Right kidney (tissue), 9 donors: ENCODE measurements at places on chromosomes 3 and 15.

- DNase-seq = no peak
These were observed 129.2 kb downstream of the CHDH start for GRCh38 chr3:53716998-53717397.

- DNase-seq = no peak
These were observed 68.0 kb upstream of the NDUFB4 start for GRCh38 chr3:120528163-120528562.

DNA sequence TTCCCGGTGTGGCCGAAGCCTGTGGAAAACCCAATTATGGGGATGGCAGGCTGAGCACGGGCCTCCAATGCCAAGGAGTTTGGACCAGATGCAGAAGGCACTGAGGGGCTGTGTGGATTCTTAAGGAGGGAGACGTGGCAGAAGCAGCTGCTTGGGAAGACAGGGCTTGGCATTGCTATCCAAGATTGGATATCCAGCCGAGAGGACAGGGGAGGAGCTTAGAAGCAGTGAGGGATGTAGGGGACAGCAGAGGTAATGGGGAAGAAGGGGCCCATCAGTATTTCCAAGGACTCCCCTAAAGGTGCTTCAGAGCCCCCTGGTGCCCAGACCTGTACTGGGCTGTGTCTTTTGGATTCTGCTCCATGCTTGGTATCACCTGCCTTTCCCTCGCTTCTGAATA lies 112.8 kb upstream of the TLE3 start:
- no peak for DNase-seq

DNA sequence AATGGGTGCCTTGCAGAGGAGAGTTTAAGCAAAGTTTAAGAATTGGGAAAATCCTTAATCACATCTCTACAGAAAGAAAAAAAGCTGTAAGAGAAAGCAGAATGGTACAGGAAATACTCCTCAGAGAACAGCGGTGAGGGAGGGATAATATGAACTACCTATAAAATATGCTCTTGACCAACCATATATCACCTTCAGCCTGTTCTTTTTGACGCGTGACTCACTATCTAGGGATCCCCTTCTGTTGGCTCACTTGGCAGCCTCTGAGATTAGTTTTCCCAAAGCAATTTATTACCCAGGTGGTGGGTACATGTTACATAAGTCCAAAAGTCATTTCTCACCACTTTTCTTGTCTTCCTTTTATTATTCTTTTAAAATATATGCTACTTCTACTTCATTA lies 97.7 kb downstream of the CNTN6 start:
- no peak for DNase-seq

GRCh38 chr15:97686324-97686723 lies 274.2 kb upstream of the ARRDC4 start:
- no peak for DNase-seq

DNA sequence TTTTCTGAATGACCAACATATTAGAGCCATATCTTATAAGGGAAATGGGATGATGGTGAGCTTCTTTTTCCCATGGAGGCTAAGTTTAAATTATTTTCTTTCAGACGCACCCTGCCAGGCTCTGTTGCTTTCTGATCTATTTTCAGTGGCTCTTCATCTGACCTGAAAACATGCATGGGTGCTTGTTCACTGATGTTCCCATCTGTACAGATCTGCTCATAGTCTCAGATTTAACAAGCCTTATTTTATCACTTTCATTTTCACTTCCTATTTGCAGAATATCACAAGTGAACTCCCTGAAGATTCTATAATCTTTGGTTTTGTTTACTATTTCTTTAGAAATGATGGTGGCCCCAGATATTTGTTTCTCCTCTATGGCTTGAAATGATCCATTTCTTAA lies 31.1 kb upstream of the SUCLG2 start:
- DNase-seq = no peak

- DNase-seq = no peak
These were observed 344.7 kb downstream of the NEK10 start for GRCh38 chr3:27024493-27024892.

DNA sequence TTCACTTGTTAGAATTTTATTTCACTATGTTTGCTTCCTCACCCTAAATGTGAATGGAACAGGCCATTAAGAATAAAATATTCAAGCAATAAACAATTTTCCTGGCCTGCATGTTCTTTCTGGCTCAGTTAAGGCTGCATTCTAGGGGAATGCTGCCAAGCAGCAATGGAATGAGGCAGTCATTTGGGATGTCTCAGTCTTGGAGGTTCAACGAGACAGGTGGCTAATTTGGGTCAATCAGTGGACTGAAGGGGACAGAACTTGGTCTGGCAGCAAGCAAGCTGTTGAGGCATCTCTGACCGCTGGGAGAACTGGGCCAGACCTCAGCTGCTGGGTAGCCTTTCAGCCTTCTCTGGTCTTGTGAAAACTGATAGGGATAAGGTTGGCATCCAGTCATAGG lies 241.6 kb downstream of the NLGN1 start:
- DNase-seq = no peak

DNA sequence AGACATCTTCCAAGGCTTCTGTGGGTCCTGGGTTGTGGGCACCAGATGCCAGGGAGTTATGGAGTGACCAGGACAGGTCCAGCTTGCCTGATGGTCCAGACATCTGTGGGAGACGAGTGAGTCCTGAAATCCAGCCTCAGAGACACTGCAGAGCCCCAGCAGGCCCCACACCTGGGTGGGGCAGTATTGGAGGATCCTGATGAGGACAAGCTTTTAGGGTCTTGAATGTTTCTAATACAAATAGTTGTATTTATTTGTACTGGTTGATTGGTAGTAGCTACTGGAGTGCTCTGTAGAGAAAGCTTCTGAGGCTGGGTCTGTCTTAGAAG lies 67.5 kb upstream of the PRR23C start:
- DNase-seq = no peak

DNA sequence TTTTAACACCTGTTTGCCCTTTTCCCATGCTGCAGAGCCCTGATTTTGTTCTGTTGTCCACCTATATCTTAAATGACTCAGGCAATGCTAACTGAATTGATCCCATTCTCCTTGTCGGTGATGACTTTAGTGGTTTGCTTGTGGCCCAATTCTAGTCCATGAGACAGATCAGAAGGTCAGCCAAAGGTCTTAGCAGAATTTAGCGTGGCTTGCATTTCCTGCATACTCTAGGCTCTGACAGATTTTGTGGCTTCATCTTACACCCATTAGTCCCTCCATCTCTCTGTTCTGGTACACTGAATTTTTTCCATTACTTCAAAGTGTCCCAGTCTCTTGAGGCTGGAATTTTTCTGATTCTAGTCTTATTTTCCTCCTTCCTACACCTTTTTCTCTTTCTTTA lies 161.9 kb downstream of the STAC start:
- DNase-seq = no peak

DNA sequence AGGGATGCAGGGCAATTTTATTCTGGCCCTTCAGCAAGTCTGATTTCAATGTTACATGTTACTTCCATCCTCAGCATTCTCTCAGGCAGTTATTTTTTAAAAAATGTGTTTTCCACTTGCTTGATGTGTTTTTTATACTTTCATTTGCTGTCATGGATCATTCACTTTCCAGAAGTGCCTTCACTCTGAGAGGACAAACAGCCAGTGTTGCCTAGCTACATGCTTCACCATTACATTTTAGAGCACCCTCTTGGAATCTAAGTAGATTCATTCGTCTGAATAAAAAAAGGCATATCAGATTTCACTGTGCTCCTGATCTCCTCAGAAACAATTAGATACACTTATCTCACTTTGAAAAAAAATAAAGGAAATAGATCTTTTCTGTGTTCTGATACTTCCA lies 93.6 kb upstream of the POU1F1 start:
- no peak for DNase-seq

- no peak for DNase-seq
These were observed 71.6 kb downstream of the MEIS2 start for GRCh38 chr15:37028625-37029296.

DNA sequence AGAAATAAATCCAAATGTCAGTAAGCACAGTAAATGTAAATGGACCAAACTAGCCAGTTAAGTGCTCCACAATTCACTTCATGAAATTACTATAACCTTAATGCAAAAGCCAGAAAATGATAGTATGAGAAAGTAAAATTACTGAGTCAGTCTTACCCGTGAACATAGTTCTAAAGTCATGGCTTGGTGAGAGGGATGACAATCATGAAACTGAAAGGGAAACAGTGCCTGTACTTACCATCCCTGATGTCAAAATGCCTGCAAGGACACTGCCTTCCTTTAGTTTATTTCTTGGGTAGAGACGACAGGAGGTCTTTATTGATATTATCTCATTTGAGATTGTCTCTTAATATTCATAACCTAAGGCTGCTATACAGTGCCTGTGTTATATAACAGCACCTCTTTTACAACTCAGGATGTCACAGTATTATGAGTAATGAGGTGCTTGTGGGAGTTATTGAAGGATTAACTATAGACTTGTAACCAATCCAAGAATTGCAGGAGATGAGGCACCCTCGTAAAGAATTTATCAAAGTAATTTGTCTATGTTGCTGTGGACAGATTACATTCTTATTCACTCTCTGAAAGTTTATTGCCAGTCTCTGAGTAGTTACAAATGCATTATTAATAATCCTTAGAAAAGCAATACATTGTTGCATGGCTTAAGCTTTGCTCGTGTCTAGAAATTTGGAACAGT lies 142.9 kb upstream of the BFSP2 start:
- DNase-seq = no peak

DNA sequence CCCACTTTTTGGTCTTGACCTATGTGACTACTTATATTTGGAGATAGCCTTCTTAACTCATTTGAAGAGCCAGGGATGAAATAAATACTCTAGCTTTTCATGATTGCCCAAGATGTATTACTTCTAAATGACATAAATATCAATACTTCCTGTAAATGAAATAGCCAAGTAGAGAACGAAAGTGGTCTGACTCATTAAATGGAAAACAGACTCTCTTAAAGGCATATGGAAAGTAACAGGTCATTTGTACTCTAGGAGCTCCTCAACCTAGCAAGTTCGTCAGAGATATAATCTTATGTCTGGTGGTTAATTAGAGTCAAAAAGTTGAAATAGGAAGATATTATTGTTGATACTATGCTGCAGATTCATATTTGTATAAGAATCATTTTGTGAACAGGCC lies 1105.4 kb downstream of the TUSC7 start:
- no peak for DNase-seq

GRCh38 chr15:39030291-39031070 lies 465.9 kb upstream of the RASGRP1 start:
- no peak for DNase-seq

GRCh38 chr3:64595253-64595694 lies 92.5 kb downstream of the ADAMTS9 start:
- DNase-seq = no peak
